Esophagus mucosa (tissue), 1 donor: ENCODE measurements at places on chromosomes 12 and 14. TPM values are rescaled to one million over a fixed set of nuclear protein-coding genes. Genes with fewer than 3 reads are reported as not detected.

GRCh38 chr12:110088936-110089335 is 35.2 kb upstream of the IFT81 start:
- no peak for ATAC-seq

DNA sequence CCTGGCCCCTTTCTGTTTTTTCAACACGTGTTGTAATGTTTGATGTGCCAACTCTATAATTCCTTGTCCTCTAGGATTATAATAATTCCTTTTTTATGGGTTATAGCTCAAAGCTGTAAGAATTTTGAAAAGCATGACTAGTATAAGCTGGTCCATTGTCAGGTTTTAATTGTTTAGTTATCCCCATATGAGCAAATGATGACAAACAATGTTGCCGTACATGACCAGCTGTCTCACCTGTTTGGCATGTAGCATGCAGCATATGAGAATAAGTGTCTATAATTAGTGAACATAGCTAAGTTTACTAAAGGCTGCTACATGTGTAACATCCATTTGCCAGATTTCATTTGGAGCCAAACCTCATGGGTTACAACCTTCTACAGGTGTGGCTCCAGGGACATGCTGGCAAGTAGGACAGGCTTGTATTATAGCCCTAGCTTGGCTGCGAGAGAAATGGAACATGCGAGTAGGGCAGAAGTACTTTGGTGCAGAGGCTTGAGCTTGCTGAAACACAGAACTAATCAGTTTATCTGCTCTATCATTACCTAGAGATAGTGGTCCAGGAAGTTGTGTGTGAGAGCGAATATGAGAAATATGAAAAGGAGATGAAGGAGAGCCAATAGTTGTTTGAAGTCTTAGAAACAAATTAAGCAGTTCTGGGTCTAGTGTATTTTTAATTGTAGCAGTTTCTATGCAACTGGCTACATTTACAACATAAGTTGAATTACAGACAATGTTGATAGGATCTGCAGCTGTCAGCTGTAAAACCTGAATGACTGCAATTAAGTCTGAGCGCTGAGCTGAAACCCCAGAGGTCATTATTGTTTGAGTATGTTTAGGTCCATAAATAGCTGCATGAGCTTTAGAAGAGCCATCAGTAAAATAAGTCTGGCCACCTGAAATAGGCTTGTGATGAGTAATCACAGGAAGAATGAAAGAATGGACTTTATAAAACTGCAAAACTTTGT is 22.6 kb upstream of the MAPKAPK5 start:
- peak; percentile 31 for ATAC-seq

- ATAC-seq, result no peak
These were observed 188.6 kb upstream of the SOX5 start for GRCh38 chr12:24138041-24138440.

GRCh38 chr14:60309867-60310552 is 61.0 kb downstream of the PPM1A start:
- no peak for ATAC-seq

GRCh38 chr12:72072592-72073212 is 134.1 kb downstream of the TPH2 start:
- ATAC-seq, result no peak

DNA sequence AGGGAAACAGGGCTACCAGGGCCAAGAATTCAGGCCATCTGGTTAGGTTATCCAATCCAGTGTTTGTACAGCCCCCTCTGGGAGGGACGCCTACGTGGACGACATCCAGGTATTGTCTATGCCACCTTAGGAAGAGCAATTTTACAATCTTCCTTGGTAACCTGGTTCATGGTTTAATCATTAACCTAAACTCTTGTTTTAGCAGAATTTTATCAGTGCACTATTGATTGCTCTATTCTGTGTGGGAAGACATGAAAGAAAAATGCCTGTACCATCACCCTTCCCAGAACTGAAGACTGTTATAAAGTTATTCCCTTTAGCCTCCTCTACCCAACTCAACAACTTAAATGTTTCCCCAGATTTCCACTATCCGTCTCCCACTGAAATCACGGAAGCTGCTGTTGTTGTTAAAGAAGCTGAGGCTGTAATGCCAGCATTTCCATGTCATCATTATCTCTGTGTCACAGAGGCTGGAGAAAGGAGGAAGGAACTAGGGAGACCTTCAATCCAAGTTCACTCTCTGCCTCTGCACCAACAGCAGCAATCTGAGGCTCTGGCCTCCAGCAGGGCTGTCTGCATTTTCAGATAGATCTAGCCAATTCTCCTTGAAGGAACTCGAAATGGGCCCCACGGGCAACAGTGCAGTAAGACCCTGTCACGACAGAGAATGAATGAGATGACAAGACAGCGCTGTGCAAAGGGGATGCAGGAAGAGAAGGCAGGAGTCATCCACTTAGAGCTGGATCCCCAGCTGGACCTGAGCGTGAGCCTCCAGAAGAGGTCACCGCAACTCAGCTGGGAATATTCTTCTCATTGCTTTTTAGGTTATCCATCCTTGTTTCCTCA is 183.4 kb upstream of the GZMB start:
- no peak for ATAC-seq

GRCh38 chr14:79658221-79658620 is 553.1 kb downstream of the DIO2 start:
- no peak for ATAC-seq

DNA sequence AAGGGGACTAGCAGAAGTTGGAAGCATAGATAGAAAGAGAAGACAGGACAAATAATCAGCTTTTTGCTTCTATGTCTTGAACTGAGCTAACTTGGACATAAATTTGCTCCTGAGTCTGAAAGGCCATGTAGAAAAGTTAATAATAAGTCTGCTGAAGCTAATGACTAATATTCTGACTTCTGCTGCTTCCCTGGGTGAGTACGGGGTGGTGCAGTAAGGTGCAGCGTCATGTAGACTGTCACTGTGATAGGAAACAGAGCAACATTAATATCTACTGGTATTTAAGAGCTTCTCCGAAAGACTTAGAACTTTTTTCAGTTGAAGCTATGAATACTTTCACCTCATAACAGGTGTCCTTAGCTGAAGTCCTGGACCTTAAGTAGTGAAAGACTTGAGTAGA is 34.1 kb upstream of the CPM start:
- ATAC-seq, result no peak

DNA sequence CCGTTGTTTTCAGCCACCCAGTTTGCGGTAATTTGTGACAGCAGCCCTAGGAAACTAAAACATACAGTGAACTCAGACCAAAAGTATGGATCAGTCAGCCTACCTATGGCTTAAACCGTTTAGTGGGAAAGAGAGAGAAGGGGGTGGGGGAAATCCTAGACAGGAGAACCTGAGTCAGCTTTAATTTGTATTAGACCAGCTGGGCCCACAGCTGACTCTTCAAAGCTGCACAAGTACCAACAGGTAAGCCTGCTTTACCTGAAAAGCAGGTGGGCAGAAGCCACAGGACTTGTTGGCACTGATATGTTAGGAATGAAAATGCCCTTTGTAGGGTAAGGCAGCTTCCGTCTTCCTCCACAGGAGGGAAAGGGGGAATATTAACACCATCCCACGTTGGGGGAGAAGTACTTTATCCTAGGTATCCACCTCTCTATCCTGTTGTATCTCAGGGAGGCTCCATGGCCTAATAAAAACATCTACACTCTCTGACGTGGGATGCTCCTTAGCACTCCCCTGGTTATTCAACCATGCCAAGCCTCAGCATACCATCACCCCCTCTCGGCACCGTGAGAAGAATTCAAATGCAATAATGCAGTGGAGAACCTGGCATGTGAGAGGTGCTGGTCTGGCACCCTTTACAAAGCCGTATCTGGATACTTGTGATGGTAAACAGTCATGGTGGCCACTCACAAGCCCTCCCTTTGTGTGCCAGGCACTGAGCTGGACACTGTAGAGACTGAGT is 70.3 kb downstream of the STON2 start:
- peak; percentile 92 for ATAC-seq

- ATAC-seq, result no peak
These were observed 4.2 kb downstream of the NPC2 start for GRCh38 chr14:74488786-74489397.

Gene SALL2
- 1.4 TPM for total RNA-seq
